Stimulated activated CD4-positive, alpha-beta T cell treated with anti-CD3 and anti-CD28 coated beads, TNF-alpha, amount 100 ng/mL, for 48 hours (primary cell): ENCODE measurements at places on chromosomes 1 and 21.

DNA sequence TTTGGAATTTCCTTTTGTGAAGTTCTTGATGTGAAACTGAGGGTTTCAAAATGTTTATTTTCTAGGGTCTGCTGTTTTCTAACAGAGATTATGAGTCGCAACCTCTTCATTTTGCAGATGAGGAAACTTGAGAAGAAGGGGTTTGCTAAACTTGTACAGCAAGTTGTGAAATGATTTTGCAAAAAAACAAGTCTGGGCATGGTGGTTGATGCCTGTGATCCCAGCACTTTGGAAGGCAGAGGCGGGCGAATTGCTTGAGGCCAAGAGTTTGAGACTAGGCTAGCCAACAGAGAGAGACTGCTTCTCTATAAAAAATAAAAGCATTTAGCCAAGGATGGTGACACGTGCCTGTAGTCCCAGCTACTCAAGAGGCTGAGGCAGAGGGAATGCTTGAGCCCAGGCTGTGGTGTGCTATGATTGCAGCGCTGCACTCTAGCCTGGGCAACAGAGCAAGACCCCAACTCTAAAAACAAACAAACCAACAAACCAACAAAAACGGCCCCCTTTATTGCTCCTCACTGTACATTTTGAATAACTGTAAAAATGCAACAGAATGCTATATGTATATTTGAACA lies 9.9 kb downstream of the TRIM67 start:
- DNase-seq = no peak

DNA sequence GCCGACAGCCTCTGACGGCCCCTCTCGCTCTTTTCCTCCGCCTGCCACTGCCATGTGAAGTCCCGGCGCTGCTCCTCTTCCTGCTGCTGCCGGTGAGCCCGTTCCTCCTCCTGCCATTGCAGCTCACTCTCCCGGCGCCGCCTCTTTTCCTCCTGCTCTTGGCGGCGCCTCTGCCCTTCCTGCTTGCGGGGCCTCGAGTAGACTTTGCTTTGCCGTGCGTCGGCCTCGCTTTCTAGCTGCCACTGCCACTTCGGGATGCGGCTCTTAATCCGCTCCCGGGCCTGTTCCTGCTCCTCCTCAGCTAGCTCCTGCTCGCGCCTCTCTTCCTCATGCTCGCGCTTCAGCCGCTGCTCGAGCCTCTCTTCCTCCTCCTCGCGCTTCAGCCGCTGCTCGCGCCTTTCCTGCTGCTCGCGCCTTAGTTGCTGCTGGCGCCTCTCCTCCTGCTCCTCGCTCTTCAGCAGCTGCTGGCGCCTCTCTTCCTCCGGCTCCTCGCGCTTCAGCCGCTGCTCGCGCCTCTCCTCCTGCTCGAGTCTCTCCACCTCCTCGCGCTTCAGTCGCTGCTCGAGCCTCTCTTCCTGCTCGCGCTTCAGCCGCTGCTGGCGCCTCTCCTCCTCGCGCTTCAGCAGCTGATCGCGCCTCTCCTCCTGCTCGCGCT lies 4.3 kb downstream of the TCHH start:
- no peak for DNase-seq

- no peak for DNase-seq
Measured at GRCh38 chr1:118504867-118505266, 319.8 kb upstream of the SPAG17 start.

DNA sequence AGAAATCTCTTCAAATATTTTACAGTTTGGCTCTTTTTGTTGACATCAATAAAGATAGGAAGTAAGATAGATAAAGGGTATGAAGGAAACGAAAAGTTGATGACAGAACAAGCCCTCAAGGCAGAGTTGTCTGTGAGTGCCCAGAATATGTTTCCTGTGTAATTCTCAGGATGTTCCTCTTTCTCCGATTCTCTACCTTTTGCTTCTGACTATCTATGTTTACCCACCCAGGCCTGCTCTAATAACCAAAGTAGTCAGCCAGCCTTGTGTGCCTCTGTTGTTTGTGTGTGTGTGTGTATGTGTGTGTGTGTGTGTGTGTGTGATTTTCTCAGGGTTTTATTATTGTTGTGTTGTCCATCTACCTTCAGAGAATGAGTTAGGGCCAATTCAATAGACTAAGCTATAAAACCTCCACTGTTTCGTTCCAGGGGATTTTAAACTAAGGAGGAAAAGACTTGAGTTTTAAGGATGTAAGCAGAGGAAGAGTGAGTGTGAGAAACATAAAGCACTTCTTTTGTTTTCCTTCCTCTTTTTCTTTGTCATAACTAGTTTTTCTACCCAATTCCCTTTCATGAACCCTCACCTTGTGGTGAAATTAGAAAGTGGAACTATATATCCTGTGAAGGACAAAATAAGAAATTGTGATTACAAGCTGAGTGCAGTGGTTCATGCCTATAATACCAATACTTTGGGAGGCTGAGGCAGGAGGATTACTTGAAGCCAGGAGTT lies 627.4 kb upstream of the NR5A2 start:
- no peak for DNase-seq

GRCh38 chr1:182877842-182878241 lies 38.7 kb downstream of the DHX9 start:
- no peak for DNase-seq

- peak; percentile 78 for DNase-seq
Measured at GRCh38 chr1:150010393-150011115, at the start of gene OTUD7B. Gene OTUD7B, minus strand, starts transcription at chr1:150010726. Its CDS starts 33,216 bp downstream, at chr1:149977510.

DNA sequence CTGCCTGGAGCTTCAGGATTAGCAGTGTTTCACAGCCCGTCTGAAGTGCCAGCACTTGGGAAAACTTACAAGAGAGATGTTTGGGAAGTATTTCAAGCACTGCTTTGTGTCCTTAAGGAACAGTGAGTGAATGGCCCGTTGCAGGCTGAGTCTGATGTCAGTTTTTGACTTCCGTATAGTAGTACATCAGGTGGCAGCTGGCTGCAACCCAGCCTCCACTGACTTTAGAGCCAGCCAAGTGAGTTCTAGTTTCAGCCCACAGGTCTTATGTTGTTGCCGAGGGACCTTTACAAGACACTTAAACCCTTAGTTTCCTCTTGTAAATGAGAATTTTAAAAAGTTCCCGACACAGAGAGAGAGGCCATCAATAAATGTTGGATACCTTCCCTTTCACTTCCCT lies 35.0 kb downstream of the UCK2 start:
- no peak for DNase-seq

- DNase-seq = no peak
Measured at GRCh38 chr1:9105336-9105867, 23.5 kb downstream of the GPR157 start.

DNA sequence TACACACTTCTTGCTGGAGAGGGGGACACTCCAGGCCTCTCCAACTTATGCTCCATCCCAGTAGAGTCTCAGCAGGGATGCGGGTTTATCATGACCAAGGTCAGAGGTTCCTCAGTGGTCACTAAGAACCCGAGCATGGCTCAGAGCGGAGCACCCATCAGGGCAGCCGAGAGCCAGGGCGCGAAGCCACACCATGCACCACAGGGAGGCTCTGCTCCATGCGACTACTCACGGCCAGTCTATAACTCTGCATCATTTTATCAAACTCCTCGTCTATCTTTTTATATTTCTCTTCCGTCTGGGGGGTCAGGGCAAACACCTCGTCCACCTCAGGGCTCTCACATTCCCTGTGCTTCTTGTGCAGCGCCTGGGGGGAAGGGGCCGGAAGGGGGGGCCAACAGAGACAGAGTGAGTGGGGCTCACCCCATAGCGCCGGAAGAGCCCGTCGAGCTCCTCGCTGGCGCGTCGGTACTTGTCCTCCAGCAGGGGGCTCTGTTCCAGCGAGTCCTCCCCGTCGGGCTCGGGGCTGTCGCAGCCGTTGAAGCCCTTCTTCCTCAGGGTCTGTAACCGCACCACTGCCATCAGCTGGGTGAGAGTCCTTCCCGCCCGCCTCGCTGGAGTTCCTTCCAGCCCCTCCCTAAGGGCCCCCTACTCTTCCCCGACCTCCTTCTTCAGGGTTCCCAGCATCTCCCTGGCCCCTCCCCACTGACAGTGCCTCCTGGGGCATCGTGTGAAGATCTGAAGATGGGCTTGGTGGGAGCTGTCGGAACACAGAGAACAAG lies 20.0 kb downstream of the MEF2D start:
- peak; percentile 39 for DNase-seq

DNA sequence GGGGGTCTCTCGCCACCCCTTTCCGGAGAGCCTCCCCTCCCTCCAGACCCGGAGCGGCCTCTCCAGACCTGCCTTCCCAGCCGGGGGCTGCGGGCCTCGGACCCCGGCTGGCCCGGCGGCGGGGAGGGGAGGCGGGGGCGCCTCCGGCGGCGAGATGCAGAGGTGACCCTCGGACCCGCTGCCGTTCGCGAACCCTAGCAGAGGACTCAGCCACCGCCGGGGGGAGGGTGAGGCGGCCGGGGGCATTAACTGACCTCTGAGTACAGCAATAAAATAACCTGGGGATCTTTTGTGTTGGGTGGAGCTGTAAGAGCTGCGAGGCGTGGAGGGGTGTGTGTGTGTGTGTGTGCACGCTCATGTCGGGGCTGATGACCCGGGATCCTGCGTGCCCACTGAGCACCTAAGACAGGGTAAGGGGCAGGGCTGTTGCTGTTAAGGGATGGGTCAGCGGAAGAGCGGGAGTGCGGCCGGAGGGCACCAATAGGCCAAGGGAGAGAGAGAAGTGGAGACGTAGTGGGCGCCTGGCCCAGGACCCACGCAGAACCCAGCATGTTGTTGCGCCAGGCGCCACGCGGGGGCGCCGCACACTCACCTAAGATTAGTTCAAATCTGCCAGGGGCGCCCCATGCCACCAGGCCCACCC lies 6.3 kb downstream of the HAPLN2 start:
- DNase-seq = peak; percentile 61

DNA sequence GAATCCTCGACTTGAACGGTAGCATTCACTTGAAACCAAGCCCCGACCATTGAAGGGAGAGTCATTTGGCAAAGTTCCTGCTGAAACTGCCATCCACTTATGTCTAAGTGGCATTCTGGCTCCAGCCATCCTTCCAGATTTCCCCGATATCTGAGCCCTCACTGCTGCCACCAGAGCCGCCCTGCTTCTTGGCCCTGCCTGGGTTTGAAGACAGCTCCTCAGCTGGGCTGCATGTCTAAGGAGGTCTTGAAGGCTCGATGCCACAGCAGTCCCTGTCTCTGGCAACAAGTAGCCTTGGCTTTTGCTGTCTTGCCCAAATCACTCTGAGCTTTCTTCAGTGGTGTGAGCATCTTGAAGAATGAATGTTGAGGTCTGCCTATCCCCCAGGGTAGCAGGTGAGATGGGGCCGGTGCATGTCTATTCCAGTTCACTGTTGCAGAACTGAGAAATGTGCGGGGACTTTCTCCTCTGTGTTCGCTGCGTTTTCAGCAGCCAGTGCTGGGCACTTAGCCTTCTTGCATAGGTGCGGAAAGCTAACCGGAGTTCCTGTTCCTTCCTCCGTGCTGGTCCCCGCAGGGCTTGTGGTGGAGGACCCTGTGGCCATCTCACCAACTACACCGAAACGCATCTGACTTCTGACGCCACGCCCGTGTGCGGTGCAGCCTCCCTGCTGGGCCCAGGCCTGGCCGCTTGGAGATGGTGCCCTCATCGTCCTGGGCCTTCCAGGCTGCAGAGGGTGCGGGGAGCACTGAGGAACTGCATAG lies 29.2 kb downstream of the MAN1C1 start:
- DNase-seq = no peak

DNA sequence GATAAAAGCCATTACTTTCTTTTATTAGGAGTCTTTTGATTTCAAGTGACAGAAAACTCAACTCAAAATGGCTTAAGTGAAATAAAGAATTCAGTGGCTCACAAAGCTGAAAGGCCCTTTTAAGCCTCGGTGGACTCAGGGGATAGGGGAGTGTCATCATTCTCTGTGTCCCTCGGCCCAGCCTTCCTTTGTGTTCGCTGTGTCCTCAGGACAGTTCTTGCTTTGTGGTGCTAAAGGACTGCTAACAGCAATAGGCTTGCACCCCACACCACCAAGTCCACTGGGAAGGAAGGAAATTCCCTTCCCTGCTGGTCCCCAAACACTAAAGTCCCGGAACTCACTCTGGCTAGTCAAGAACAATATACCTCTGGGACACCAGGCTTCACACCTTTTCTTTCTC lies 129.2 kb downstream of the NTPCR start:
- DNase-seq = no peak

DNA sequence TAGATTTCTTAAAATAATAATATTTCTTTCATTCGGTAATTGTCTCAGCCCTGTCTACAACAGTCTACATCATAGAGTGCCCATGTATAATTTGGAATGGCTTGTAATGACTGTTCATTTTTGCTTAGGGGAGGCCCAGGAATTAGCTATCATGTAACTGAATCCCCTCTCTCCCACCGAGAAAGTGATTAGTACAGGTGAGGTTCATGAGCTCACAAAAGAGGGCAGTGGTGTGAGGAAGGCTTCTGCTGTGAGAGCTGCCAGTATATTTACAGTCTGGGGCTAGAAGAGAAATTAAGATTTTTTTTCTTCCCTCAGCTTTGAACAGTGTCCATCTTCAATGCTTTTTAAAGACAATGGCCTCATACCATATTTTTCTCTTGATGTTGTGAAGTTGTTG lies 340.7 kb downstream of the ADGRL2 start:
- DNase-seq = no peak

- no peak for DNase-seq
Measured at GRCh38 chr1:1181129-1181937, 7.7 kb downstream of the TTLL10 start.

- no peak for DNase-seq
Measured at GRCh38 chr1:67191668-67192520, 25.6 kb downstream of the IL23R start.

DNA sequence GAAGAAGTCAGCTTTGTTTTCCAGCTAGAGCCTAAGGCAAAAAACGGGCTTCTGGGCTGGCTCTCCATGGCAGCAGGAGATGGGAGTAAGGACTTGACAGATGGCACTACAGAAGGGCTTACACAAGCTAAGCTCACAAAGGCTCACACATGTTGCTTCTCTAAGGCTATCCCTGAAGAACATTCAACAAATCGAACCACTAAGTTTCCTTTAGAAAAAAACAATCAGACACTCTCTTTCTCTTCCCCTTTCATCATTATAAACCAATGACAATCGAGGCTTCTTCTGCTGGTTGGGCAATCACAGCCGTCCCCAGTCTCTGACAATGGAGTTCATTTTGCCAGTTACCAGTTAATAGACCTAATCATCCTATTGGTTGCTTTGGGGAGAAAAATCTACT lies 40.5 kb downstream of the TRIT1 start:
- no peak for DNase-seq

DNA sequence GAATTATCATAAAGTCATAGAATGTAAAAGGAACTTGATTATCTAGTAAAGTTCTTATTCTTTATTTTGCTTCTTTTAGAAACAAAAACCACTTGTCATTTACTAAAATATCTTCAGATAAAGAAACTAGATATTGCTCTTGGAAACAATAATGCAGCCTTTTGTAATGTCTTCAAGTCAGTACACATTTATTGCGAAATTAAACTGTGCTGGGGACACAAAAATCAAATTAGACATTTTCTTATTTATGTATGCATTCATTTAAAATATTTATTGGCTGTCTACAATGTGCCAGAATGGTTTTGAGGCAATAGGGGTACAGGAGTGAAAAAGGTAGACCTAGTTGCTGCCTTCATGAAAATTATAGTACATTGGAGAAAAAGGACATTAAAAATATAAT lies 201.1 kb downstream of the GRIK1 start:
- DNase-seq = no peak

DNA sequence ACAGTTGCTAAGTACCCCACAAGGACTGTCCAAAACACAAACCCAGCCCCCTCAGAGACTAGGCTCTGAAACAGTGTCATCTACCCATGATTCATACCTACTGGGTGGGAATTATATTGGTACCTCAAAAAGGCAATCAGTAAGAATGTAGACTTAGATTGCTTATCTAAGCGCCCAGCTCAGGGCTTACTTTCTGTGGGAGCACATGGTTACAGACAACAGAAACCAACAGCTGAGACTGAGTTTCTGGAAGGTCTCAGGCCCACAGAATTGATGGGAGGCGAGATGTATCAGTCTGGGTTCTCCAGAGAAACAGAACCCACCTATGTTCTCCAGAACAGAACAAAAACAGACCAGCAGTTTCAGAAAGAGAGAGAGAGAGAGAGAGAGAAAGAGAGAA lies 147.3 kb upstream of the KAZN start:
- DNase-seq = no peak
